Suppressor macrophage treated with lipopolysaccharide for 4 hours (primary cell): ENCODE measurements at places on chromosomes 6 and 20.

DNA sequence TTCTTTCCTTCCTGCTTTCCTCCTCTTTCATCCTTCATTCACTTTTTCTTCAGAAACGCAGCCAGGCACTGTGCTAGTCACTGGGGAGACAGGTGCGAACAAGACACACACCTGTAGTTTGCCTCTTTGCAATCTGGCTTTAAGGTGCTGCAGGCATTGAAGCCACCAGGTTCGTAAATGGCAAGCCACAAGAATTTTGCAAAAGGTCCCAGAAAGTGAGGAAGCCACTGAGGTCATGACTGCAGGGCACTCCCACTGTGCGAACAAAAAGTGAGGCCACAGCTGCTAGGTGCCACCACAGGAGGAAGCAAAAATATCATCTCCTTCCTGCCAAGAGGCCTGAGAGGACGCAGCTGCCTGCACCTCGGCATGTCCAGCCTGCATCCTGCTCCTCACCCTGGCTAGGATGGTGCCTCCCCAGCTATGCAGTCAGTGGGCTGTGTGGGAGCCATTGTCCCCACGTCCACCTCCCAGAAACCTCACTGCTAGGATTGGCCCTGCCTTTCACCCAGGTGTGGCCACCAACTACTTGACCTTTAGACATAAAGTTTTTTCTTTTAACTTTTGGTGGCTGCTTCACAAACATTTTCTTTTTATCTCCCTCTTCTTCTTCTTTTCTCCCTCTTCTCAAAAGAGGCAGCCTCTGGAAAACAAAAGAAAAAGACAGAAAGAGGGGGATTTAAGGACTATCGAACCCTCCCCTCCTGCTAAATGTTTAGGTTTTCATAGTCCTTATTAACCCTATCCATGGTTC lies 230.8 kb downstream of the BCAS1 start:
- DNase-seq = peak; percentile 23

GRCh38 chr6:33824461-33825154 lies 20.8 kb upstream of the MLN start:
- DNase-seq = no peak

GRCh38 chr6:3370361-3371221 lies 86.3 kb downstream of the SLC22A23 start:
- no peak for DNase-seq

DNA sequence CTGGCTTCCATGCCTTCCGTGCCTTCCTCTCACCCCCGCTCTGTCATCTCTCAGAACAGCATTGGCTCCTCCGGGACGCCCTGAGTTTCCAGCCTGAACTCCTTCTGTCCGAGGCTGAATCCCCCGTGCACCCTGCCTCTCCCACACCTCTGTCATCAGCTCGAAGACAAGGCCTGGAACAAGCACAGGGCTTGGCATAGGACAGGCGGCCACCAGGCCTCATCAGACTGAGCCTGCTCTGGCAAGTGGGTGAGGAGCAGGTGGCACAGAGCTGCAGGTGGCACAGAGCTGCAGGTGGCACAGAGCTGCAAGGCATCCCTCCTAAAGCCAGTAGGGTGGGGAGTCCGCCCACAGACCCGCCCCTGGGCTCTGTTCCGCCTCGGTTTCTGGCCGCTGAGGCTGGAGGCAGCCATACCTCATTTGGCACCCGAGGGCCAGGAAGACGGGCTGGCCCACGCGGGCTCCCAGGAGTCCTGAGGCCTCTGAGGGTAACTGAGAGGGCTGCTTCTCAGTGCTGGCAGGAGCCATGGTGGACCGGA lies 60.2 kb downstream of the EZR start:
- no peak for DNase-seq

GRCh38 chr6:104754788-104755409 lies 104.8 kb downstream of the HACE1 start:
- DNase-seq = no peak
